ENCODE measurements at places on chromosomes 1 and 21. TPM values are rescaled to one million over a fixed set of nuclear protein-coding genes. Genes with fewer than 3 reads are reported as not detected.
A peak's percentile ranks its signal among the peaks of the same experiment; 100 is the strongest.

DNA sequence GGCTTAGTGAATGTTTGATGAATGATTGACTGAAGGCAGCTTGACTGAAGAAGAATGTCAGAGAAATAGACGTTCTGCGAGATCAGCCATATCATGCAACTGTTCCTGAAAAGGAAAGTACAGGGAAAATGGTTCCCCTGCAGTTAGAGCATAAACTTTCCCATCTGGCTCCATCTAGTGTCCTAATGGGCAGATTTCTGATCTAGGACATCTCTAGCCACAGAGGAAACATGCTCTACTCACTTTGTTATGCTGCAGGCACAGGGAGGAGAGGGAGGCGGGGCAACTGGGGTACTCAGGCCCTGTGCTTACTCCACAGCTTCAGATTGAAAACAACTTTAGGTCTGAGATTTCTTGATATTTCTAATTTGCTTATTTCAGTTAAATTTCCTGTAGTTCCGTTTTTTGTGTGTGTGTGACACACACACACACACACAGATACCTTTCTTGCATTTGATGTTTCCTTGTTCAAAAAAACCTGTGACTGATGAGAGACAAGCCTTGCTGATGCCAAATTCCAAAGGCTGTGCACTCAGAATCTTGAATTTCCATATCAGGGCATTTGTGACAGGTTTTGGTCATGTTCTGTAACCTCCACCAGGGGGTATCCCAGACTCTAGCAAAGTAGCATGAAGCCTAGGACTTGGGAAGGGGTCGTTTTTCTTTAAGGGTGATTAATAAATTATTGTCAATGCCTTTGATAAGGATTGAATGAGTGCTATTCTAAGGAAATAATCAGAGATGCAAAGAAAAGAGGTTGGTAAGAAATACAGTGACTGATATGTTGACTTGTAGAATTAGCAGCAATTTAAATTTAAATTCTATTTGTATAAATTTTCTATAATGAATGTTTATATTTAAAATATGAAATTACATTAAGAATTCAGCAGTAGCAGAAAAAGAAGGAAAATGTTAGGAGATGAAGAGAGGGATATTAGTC lies 139.7 kb upstream of the BEND5 start:
- DNase-seq = no peak

- no peak for DNase-seq
Observed at GRCh38 chr1:192442736-192443135, 125.9 kb downstream of the RGS21 start.

- DNase-seq = peak; percentile 54
Observed at GRCh38 chr1:226223786-226224244, 351 bp downstream of the MIXL1 start.

GRCh38 chr1:109786531-109787021 lies 22.9 kb upstream of the EPS8L3 start:
- no peak for DNase-seq

DNA sequence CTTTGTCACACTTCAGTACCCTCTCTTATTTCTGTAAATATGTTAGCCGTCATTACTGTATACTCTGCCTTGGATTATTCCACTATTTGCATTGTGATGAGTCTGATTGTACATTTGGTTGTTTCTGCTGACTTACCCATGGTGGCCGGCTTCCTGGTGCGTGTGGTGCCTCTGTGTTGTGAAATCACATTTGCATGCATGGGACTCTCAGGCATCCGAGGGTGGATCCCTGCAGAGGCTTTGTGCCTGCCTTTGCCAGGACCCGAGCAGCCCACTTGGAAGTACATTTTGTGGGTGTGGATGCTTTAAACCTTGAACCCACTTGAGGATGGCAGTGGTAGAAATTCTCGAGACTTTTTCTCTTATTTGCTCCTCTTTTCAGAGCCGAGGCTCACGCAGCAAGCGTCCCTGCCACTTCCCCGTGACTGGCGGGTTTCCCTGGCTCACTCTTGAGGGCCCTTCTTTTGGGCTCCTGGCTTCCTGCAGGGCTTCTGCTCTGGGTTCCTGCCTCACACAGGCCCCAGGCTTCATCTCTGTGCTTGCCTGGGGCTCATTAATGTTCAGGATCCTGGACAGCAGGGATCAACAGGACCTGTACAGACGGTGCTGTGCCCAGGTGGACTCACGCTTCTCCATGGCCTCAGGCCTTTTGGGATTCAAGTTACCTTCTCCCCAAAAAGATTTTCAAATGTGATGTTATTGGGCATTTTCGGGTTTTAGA lies 36.6 kb downstream of the POFUT2 start:
- no peak for DNase-seq

DNA sequence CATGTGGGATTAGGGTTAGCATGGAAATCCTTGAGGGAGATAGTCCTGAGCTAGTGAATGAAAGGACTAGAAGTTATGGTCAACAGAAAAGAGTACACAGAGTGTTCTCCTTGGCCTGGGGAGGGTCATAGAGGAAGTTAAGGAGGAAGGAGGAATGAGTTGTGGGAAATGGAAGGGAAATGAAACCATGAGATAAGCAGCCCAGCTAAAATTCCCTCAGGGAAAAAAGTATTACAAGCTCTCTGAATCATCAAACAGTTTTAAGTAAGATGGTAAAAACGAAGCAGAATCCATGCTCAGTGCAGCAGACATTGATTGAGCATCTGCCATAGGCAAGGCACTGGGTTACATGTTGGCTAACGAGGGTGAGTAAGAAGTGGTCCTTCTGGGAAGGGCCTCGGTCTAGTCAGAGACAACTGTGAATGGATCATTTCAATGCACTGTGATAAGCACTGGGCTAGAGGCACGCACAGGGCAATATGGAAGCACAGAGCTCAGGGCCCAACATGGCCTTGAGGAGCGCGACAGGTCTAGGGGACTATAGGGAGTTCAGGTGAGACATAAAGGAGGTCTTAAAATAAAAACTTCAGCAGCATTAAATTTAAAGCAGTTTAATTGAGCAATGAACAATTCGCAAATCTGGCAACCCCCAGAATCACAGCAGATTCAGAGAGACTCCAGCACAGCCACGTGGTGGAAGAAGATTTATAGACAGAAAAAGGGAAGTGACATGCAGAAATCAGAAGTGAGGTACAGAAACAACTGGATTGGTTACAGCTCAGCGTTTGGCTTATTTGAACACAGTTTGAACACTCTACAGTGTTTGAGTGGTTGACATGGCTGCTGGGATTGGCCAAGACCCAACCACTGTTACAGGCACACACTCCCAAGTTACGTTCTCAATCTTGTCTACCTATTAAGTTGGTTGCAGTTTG lies 219.5 kb downstream of the HLX start:
- DNase-seq = no peak

CD160 gene
- total RNA-seq = 3.9 TPM

DNA sequence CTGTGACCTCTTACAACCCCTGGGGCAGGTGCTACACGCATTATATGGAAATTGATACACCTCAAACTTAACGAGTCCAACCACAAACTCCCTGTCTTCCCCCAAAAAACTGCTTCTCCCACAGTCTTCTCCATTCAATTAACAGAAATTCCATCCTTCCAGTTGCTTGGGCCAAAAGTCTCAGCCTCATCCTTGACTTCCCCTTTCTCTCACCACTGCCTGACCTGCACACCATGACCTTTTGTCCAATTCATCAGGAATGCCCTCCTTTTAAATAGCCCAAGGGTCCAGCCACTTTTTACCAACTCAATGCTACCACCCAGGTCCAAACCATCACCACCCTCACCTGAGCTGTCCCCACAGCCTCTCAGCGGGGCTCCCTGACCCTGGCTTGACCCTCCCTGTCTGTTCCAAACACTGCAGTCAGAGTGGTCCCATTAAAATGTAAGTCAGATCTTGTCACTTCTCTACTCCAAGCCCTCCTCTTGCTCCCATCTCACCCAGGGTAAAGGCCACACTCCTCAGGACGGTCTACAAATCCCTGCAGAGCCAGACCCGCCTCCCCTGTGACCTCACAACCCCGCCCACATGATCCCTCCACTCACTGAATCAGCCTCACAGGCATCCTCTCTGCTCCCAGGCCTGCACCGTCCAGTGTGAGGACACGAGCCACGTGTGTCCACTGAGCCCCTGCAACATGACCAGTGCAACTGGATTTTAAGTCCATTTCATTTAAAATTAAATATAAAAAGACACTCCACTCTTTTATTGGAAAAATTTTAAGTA lies 18.5 kb downstream of the KCNN3 start:
- DNase-seq = no peak

DNA sequence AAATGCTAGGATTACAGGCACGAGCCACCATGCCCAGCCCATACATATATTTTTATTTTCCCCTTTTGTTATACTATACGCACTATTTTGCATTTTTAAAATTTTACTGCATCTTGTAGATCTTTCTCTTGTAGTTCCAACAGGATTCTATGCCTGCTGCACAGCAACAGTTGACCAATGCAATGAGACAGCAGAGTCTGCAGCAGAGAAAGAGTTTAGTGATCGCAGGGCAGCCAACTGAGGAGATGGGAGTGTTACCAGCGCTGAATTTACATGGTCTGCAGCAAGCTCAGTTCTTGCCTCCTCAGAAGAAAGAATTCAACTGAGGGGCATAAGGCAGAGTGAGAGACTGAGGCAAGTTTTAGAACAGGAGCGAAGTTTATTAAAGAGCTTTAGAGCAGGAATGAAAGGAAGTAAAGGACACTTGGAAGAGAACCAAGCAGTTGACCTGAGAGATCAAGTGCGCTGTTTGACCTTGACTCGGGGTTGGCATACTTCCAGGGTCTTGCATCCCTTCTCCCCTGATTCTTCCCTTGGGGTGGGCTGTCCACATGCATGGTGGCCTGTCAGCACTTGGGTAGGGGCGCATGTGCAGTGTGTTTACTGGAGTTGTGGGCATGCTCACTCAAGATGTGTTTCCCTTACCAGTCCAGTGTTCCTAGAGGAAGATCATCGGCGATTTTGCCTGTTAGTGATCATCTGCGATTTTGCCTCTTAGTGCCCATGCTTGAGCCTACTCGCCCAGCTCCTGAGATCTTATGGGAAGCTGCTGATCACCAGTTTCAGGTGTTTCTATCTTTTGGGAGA lies 4.1 kb upstream of the MTOR start:
- no peak for DNase-seq

STUM gene
- total RNA-seq = not detected

GRCh38 chr21:43640400-43640799 lies 18.9 kb downstream of the HSF2BP start:
- DNase-seq = no peak

AKT3 gene
- 42.6 TPM for total RNA-seq

SH2D1B gene
- not detected for total RNA-seq

GRCh38 chr1:25018943-25019336 lies 88.9 kb upstream of the RUNX3 start:
- DNase-seq = no peak

DNA sequence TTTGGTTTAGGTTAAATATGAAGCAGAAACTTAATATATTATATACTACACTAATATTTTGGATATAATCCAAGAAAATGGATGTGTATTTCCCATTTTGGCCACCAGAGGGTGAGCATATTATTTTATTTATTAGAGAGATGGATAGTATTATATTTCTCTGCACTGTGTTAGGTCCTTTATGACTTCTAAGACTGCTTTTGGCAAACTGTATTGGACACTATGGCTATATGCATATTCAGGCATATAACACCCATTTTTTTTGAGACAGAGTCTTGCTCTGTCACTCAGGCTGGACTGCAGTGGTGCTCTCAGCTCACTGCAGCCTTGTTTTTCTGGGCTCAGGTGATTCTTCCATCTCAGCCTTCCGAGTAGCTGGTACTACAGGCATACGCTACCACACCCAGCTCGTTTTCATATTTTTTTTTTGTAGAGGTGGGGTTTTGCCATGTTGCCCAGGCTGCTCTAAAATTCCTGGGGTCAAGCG lies 17.8 kb upstream of the PGM1 start:
- no peak for DNase-seq

DNA sequence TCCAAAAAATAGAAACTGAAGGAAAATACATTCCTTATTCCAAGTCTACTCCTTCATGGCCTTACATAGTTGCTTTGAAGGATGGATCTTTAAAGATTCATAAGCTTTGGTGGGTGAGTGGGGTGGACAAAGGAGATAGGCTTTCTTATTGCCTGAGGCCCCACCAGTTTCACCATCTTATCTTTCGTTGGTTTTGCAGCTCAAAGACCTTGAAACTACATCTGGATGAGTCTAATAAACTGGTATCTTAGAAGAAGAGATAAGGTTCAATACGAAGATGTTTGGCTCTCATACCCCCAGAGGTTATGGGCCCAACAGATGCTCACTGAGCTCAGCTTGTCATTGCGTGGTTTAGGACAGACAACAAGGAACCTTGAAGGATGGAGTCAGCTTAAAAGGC lies 201.5 kb downstream of the HS2ST1 start:
- no peak for DNase-seq

DNA sequence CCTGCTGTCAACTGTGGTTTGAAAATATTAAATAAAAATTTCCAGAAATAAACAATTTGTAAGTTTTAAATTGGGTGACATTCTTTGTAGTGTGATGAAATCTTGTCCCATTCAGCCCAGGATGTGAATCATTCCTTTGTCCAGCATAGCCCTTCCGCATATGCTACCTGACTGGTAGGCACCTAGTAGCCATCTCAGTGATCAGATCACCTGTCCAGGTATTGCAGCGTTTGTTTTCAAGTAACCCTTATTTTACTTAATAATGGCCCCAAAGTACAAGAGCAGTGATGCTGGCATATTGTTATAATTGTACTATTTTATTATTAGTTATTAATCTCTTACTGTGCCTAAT lies 351.6 kb upstream of the B3GALT2 start:
- no peak for DNase-seq

DIO1 gene
- total RNA-seq = not detected

DNA sequence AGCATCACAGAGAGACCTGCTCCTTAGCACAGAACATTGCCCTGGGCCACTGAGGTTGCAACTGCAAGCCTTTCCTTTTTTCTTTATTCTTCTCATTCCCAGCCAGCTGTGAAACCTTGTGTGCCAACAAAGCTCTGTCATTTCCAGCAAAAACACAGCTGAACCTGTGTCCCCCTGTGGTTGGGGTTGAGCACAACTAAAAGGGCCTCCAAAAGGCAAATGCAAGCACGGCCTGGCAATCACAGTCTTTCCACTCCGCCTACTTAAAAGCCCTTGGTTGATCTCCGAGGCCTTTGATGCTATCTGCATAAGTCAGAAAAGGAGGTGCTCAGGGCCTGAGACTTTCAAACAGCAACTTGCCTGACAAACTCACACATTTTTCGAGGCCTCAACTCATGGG lies 32.7 kb downstream of the SUSD4 start:
- DNase-seq = no peak

DNA sequence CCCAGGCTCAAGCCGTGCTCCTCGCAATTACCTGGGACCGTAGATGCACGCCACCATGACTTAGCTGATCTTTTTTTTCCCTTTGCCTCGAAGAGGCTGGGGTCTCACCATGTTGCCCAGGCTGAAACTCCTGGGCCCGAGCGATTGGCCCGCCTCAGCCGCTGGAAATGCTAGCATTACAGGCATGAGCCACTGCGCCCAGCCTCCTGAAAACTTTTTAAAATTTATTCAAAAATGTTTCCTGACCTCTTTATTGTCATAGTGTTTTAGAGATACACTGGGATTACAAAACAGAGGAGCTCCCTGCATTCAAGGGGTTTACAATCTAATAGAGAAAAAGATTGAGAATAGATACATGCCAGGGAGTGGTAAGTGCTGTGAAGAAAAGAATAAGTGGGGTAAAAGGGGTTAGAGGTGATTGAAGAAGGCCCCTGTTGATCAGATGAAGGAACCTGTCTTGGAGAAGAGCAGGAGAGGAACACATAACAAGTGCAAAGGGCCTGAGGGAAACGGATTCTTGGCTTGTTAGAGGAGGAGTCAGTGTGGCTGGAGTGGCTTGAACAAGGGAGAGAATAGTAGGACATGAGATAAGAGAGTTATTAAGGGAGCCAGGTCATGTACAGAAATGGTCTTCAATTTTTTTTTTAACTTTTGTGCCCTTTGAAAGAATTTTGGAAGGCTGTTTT lies 1.7 kb upstream of the TRIM33 start:
- no peak for DNase-seq

GRCh38 chr1:209586221-209586740 lies 2.8 kb downstream of the CAMK1G start:
- no peak for DNase-seq

Measured in activated CD8-positive, alpha-beta memory T cell treated with anti-CD3 and anti-CD28 coated beads, Interleukin-2, amount 10 ng/mL, durations not matched to agents 7 days and 5 days (primary cell).